ENCODE measurements at places on chromosomes 4 and X. TPM values are rescaled to one million over a fixed set of nuclear protein-coding genes. Genes with fewer than 3 reads are reported as not detected.

GRCh38 chrX:2521927-2522386 is 21.2 kb upstream of the DHRSX start:
- no peaks in the 10 kb centered on the region for H3K4me1 ChIP-seq
- no peaks in the 10 kb centered on the region for H3K27me3 ChIP-seq
- H3K36me3 ChIP-seq, result no peaks in the 10 kb centered on the region
- DNase-seq, result no peak
- H3K27ac ChIP-seq, result no peak overlapping the region

The SHROOM4 gene
- total RNA-seq, result 3.9 TPM

The ODAPH gene
- not detected for total RNA-seq

- H3K27ac ChIP-seq, result peak overlapping the region; percentile 86
- H3K4me1 ChIP-seq, result peaks cover 15% of the 10 kb centered on the region
- peaks cover 51% of the 10 kb centered on the region for H3K36me3 ChIP-seq
- H3K27me3 ChIP-seq, result no peaks in the 10 kb centered on the region
Measured at GRCh38 chrX:21975812-21976211, 35.3 kb downstream of the SMS start.

The TRIM75 gene
- not detected for total RNA-seq

- DNase-seq, result no peak
- H3K4me3 ChIP-seq, result no peak overlapping the region
- no peak overlapping the region for H3K27ac ChIP-seq
- peaks cover 6% of the 10 kb centered on the region for H3K4me1 ChIP-seq
- H3K27me3 ChIP-seq, result no peaks in the 10 kb centered on the region
- H3K36me3 ChIP-seq, result no peaks in the 10 kb centered on the region
Measured at GRCh38 chrX:8565729-8566128, 101.1 kb downstream of the VCX3B start.

DNA sequence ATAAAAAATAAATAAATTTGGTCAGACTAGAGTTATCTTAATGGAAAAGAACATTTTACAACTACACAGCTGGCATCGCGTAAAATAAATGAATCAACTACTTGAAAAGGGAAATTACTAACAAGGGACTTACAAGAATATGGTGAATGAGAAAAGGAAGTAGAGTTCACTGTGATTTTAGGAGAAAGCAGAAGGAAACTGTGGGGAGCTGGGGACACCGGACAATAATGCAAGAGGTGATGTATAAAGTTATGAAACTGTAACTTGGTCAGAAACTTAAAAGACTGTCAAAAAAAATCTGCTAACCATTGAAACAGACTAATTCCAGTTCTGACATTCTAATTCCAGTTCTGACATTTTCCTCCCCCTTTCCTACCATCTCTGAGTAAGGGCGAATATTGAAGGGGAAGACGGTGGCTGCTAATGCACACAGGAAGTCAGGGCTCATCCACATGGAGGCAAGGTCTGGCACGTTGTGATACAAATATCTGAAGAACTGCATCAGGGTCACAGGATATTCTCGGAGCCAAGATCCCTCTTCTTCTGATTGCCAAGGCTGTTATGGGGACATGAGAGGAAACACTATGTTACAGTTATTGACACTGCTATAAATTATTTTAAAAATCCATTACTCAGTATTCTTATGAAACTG is 170.5 kb downstream of the CDS1 start:
- H3K27ac ChIP-seq, result no peak overlapping the region
- DNase-seq, result no peak
- H3K4me3 ChIP-seq, result no peak overlapping the region
- H3K27me3 ChIP-seq, result no peaks in the 10 kb centered on the region
- H3K36me3 ChIP-seq, result peaks cover 5% of the 10 kb centered on the region

The SMPX gene
- total RNA-seq, result 0.95 TPM

- H3K4me1 ChIP-seq, result no peaks in the 10 kb centered on the region
- H3K4me3 ChIP-seq, result no peak overlapping the region
- H3K27ac ChIP-seq, result no peak overlapping the region
- H3K36me3 ChIP-seq, result no peaks in the 10 kb centered on the region
Measured at GRCh38 chr4:186203406-186203805, 12.0 kb downstream of the CYP4V2 start.

- H3K27ac ChIP-seq, result peak within 1 kb of the TSS; percentile 41
- H3K36me3 ChIP-seq, result no peaks in the 10 kb centered on the region
- no peaks in the 10 kb centered on the region for H3K27me3 ChIP-seq
- H3K4me1 ChIP-seq, result no peaks in the 10 kb centered on the region
- no peak within 1 kb of the TSS for H3K4me3 ChIP-seq
- DNase-seq, result no peak
Measured at GRCh38 chrX:100874325-100874724, at the start of gene NOX1. NOX1 (minus strand) TSS chrX:100874359; CDS start chrX:100874139, 220 bp downstream.

The BTC gene
- 1.4 TPM for total RNA-seq
